ENCODE measurements at places on chromosomes 16 and 17.

GRCh38 chr16:70416748-70417616, 21.9 kb downstream of the ST3GAL2 start:
- DNase-seq = no peak

DNA sequence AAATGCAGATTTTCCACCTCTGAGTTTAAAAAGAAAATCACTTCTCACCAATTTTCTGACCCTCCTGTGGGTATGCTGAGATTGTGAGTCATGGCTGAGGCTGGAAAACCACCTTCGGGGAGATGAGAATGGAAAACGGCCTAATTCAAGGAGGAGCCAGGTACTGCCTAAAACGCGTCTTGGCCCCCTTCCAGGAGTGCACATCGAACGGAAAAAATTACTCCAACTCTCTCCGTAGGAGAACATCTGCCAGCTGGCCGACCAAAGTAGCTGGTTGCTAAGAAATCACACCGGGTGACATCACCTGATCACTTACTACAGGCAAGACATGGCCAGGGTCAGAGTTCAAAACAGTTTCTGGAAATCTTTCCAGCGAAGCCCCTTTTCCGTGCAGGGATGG, 107.6 kb downstream of the ZNF423 start:
- no peak for DNase-seq

DNA sequence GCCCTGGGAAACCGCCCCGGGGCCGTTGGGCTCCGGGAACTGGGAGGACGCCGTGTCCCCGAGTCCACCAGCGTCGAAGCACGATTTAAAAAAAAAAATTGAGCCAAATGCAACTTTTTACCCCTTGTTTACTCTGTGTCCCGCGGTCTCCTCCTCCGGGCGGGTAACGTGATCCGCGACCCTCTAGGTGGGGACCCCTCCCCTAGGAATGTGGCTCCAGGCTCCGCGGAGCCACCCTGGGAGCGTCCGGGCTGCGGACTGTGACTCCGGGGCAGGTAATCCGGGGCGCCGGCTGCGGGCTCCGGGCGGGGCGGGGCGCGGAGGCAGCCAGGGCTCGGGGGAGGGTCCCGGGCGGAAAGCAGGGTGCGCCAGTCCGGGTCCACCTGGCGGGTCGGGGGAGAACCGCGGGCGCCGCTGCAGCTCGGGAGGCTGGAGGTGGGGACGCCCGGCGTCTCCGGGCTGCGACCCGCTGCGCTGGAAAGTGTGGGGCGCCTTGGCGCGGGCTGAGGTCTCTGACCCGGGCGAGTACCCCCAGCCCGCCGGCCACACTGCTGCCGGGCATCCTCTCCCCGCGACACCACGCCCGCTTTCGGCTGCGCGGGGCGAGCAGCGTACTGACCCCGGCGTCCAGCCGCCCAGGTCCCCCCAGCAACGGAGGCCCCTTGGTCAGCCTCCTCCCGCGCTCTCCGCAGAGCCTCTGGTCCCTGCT, 852 bp upstream of the HELZ start:
- DNase-seq = peak; percentile 48

DNA sequence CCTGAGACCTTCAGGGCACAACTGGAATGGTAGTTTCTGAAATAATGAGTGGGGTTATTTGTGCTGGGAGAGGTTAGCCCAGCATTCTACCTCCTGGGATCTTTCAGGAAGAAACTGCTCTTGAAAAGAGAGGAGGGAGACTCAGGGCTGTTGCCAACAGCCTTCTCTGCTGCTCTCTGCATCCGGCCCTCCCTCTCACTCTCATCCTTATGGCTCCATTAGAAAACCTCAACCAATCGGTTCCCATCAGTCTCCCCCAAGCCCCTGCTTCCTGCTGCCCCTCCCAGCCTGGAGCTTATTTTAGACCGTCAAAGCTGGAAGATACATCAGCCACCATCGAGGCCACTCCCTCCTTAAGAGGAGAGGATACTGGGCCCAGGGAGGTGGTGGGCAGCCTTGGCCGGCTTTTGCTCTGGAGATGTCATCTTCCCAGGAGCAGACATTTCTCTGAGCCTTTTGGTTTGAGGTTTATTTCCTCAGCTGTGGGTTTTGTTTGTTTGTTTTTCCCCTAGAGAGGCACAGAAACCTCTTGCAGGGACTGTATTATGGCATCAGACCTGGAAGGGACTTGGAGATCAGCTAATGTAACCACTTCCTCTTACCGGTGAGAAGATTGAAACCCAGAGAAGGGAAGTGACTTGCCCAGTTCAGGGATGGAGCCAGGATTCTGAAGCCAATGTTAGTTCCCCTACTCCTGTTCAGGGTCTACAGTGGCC, 2.7 kb downstream of the MPRIP start:
- DNase-seq = no peak

DNA sequence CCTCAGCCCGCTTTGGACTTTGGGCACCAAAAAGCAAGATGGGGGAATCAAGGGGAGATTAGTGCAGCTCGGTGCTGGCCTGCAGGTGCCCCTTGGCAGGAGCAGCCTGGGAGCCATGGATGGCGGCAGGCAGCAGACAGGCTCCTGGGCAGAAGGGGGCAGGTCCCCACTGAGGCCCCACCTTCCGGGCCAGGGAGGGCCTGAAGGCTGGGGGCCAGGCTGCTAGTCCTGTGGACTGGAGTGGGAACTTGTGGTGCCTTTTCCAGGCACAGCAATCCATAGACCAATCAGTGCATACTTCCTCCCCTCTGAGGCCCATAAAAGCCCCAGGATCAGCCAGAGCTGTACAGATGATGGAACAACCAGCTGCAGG, 64.0 kb downstream of the USP32 start:
- no peak for DNase-seq

- DNase-seq = no peak
Measured at GRCh38 chr17:72862276-72862999, 230.1 kb downstream of the SLC39A11 start.

DNA sequence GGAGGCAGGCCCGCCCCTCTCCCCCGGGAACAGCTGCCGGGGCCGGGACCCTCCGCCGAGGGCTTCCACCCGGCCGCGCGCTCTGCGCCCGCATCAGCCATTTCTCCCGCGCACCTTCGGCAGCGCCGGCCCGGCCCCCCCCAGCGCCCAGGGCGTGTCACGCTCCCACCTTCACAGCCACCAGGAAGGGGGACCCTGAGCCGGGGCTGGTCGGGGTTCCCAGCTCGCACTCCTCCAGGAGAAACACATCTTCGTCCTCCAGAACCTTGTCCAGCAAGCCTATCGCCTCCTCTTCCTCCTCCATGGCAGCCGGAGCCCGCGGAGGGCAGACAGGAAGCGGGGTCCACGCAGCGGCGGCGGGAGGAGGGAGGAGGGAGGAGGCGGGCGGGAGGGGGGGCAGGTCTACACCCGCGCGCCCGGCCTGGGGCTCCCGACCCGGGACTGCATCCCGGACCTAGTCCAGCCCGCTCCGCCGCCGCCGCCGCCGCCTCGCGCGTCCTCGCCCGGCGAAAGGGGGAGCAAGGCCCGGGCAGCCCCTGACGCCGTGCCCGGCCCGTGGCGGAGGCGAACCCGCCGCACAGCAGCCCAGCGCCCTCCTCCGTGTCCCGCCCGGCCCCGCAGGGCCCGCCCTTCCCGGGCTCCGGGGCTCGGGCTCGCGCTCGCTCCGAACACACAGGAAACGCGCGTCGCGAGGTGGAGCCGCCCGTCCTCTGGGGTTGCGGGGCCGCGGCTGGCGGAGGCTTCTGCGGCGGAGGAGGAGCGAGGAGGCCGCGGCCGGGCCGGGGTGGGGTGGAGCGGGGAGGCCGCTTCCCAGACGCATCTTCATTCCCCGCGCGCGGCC, 70.8 kb downstream of the ABR start:
- DNase-seq = peak; percentile 57

DNA sequence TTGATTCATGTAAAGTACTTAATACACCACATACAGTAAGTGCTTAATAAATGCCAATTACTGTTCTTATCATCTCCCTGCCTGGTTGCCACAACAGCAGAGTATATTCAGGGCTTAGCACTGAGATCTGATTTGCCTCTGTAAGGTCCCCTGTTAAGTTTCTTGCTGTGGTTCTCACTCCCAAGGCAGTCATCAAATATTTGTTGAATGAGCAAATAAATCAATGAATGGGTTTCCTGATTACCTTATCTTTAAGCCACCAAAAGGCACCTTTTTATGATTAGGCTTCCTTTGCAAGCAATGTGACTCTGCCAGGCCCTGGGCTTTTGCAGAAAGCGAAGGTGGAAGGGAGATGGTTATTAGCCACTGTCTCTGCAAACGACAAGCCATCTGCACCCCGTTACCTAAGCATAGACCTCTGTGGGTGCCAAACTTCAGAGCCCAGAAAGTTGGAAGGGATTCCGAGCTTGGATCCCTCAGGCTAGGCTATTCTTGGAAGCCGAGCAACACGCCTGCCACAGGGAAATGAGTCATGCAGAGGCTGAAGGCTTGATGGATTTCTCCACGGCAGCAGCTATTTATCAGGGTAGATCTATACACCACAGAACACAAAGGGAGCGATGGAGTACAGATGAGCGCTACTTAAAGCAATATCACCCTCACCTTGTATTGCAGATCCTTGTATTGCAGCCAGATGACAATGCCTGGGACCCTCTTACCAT, 102.0 kb downstream of the GRIN2A start:
- DNase-seq = no peak

- DNase-seq = no peak
Measured at GRCh38 chr17:73430848-73431247, 119.0 kb upstream of the CDC42EP4 start.
